ENCODE measurements at places on chromosomes 2 and 18.

GRCh38 chr2:217803653-217803960 is 199.2 kb downstream of the TNS1 start:
- DNase-seq = no peak

DNA sequence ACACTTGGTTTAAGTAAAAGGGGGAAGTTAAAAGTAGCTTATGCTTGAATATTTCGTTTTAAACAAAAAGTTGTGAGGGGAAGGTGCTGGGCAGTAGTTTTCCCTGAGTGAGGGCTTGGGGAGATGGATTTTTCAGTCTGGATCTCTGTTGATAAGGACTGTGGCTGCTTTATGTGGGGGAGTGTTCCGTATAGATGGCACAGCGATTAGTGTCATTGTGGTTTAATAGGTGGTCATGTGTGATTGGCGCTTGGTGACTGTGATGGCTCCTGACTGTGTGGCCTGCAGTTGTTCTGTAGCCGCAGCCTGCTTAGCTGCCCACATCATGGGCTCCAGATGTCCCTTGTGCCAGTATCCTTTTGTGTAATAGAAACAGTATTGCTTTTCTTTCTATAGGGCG is 156.2 kb downstream of the WDSUB1 start:
- DNase-seq = no peak

- no peak for DNase-seq
Measured at GRCh38 chr2:40325116-40325515, 126.8 kb downstream of the SLC8A1 start.

- DNase-seq = no peak
Measured at GRCh38 chr2:73373344-73373743, 12.3 kb upstream of the ALMS1 start.

DNA sequence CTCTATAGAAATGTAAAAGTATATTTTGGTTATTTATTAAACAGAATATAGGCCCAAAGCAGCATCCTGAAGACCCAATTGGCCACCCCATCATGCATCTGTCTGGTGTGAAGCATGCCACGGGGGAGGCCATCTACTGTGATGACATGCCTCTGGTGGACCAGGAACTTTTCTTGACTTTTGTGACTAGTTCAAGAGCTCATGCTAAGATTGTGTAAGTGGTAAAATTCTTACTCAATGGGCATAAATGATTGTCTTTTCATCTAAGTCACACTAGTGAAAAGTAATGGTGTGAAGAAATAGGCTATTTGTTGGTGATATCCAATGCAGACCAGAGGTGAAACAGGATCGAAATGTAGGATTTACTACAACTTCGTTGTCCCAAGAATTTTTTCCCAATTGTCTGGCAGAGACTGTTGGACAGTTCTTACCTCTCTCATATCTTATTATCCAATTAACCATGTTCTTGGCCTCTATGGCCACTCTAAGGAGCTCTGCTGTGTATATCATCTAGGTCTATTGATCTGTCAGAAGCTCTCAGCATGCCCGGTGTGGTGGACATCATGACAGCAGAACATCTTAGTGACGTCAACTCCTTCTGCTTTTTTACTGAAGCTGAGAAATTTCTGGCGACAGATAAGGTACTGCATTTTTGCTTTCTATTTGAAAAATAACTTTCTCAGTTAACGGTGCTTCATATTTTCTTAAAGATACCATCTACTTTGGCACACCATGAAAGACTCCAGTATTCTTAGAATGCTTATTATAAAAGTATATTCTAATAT is 35.0 kb downstream of the AOX1 start:
- DNase-seq = no peak

DNA sequence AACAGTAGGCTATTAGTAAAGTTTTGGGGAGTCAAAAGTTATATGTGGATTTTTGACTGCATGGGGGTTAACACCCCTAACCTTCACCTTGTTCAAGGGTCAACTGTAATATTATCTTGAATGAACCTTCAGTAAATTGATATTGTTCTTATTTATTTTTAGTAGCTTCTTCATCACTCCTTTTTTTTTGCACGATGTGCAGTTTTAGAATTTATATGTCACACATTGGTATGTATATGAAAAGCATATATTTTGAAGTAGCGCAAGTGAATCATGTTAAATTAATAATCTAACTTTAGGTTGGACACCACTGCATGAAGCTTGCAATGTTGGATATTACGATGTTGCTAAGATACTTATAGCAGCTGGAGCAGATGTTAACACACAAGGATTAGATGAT is 79.9 kb downstream of the ANKRD12 start:
- DNase-seq = no peak

- no peak for DNase-seq
Measured at GRCh38 chr2:64025741-64026140, 6.5 kb upstream of the VPS54 start.

- DNase-seq = no peak
Measured at GRCh38 chr2:98388081-98388480, 41.8 kb downstream of the CNGA3 start.

DNA sequence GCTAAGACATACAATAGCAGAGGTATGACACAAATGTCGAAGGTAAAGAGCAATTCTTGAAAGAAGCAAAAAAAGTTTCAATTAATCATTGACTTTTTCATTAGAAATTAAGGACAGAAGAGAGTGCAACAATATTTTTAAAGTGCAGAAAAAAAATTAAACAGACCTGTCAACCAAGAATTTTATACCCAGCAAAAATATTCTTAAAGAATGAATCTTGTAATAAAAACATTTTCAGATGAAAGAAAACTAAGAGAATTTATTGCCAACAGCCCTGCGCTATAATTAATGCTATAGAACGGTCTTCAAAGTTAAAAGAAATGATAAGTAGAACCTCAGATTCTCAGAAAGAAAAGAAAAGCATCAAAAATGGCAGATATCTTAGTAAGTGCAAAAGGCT is 79.0 kb downstream of the OLA1 start:
- no peak for DNase-seq

GRCh38 chr2:241796209-241796608 is 12.8 kb upstream of the NEU4 start:
- DNase-seq = no peak

GRCh38 chr2:117714745-117715417 is 99.6 kb upstream of the DDX18 start:
- DNase-seq = no peak

GRCh38 chr2:238854246-238854645 is 6.4 kb downstream of the TWIST2 start:
- no peak for DNase-seq

All from NCI-H2081 (cell line).